ENCODE measurements at places on chromosomes 1 and 21.

DNA sequence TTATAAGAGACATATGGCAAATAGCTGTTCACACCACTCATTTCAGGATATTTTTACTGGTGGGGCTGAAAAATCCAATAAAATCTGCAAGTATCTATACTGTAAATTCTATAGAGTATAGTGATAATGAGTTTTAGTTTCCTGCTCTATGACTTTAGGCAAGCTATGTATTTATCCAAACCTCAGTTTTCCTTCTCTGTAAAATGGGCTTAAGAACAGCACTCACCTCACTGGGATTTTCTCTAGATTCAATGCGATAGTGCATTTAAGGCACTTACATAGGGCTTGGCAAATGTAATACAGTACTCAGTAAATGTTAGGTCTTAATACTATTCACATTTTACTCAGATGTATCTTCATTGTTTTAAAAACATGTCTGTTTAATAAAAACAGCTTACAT lies 168.7 kb downstream of the ATG4C start:
- no peak for DNase-seq

DNA sequence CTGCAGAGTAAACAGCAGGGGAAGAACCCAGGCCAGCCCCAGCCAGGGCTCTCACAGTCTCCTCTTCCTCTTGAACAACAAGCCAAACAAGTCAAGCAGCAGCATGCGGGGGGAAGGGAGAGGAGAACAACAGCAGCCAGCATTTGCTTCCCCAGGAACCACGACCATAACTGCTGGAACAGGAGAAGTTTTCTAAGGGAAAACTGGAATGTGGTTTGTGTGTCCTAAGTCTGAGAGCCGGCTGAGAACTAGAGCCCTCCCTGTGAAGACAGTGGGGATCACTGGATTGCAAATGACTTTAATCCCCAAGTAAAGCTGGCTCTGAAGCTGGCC lies 48.2 kb downstream of the COQ8A start:
- no peak for DNase-seq

- DNase-seq: no peak
Observed at GRCh38 chr1:234463749-234464148, 15.2 kb downstream of the TARBP1 start.

- no peak for DNase-seq
Observed at GRCh38 chr21:34276711-34277425, 86.9 kb upstream of the KCNE2 start.

DNA sequence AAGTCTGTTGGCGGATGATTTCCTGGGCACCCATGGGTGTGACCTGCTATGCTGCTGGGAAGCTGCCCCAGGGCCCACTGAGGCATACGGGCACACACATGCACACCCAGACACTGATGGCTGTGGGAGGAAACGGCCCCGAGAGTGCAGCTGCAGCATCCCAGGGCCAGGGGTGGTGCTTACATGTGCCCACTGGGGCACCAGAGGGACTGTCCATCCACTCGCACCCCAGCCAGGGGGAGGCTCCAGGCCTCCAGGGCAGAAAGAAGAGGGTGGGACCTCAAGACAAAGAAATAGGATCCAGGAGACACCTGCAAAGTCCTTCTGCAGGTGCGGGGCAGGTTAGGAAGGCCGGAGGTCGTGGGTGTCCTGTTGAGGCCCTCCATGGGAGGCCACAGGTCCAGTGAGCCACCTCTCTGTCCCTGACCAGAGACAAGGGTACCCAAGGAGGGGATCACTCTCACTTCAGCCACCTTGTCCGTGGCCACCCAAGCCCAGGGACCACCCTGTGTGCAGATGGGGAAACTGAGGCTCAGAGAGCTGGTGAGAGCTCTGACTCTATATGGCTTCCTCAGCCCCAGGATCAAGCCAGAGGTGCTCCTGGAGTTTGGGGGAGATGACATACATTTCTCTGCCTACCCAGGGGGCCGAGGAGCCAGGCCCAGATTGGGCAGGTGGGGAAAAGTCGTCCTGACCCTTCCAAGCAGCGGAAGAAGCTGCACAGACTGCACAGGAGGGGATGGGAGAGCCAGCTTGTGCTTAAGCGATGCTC lies 57.1 kb downstream of the WNT9A start:
- DNase-seq: no peak

All from head of caudate nucleus (tissue), 42 donors.